ENCODE measurements at places on chromosomes 2 and 18. TPM values are rescaled to one million over a fixed set of nuclear protein-coding genes. Genes with fewer than 3 reads are reported as not detected.

DNA sequence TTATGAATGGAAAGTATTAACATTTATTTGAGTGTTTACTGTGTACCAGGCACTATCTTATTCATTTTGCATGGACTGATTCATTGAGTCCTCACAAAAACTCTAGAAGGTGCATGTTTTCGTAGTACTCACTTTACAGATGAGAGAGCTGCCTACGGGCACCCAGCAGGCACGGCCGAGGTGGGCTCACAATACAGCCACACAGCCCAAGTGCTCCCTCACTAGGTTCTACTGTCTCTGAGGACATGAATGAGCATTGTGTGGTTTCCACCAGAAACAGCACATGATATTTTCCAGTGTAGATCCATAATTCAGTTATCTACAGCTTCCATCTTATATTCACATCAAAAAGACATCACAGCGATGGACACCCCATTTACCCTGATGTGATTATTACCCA lies 101.4 kb downstream of the FTCDNL1 start:
- DNase-seq, result no peak

GRCh38 chr2:171529914-171530313 lies 7.6 kb downstream of the CYBRD1 start:
- no peak for DNase-seq

DNA sequence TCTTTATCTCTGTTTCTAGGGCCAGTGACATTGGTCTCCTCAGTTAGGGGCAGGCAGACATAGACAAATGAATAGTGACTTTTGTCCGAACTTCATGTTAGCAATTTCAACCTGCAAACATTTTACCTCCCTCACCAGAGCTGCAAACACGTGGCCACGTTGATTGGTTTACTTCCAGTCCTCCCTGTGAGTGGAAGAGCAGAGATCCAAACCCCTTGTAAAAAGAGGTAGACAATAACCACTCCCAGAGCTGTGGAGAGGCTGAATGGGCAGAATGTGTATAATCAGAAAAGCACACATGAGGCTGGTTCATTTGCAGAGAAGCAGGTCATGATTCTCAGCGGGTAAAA lies 31.1 kb downstream of the CTIF start:
- DNase-seq, result no peak

GRCh38 chr2:85852937-85853498 lies 35.8 kb downstream of the ST3GAL5 start:
- DNase-seq, result peak; percentile 82

- DNase-seq, result no peak
Measured at GRCh38 chr2:137964859-137965459, 686 bp downstream of the HNMT start.

GRCh38 chr2:203751685-203752271 lies 45.3 kb downstream of the CD28 start:
- no peak for DNase-seq

DNA sequence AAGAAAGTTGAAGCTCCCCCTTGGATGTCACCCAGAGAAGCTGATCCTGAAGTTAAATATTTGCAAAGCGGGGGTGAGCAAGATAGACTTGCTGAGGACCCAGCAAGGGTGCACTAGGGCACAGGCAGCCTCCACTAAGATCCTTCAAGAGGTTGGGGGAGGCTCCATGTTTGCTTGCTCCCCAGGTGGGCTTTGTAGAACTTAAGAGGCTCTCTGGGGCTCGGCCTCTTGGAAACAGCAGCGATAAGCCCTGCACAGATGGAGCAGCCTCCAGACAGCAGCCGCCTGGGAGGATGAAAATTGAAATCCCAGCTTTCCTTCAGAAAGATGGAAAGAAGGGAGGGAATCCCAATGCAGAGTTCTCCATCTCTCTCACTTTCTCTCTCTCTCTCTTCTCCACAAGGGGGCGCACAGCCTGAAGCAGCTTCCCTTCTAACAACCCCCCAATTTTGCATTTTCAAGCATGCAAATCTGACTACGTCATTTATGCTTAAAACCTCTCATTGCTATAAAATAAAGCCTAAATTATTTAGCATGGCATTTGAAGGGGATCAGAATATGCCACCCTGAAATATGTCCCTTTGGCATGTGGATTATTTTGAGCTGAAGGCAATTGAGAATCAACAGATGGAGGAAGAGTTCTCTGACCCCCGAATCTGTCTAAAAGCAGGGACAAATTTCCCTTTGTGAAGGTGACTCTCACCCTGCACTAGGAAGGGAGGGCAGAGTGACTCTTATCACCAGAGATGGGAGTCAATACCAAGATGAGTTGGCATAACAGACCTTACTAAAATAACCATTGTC lies 185.7 kb upstream of the KLHL29 start:
- DNase-seq, result no peak

DNA sequence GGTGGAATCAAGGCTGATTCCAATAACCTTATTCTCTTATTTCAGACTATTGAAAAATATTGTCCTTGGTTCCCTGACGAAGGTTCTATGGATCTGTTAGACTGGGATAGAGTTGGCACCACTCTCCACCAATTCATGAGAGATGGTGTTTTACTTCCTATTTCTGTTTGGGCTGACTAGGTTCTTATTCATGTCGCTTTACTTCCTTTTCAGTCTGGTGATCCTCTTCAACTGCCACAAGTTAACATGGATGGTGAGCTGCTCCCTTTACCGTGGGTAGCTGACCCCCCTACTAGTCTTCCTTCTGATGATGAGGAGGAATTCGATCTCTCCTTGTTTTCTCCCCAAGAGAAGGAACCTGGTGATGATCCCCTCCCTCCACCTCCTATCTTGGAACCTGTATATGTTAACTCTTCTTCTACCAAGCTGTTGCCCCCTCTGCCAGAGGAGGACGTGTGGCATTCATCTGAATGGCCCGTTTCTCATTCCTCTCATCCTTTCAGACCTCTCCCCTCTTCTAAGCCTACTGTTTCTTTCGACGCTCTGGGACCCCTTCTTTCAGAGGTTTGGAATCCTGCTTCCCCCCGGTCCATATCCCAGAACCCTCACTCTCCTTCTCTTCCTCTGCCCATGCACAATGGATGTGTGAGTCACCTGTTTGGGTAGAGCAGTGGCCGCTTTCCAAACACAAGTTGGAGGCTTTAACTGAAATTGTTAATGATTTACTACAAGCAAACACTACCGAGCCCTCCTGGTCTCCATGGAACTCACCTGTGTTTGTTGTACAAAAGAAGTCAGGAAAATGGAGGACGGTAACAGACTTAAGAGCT lies 13.5 kb upstream of the CNOT11 start:
- no peak for DNase-seq

- no peak for DNase-seq
Measured at GRCh38 chr2:240458044-240458899, 22.8 kb downstream of the GPC1 start.

- no peak for DNase-seq
Measured at GRCh38 chr2:33326100-33326499, 150.3 kb upstream of the RASGRP3 start.

DNA sequence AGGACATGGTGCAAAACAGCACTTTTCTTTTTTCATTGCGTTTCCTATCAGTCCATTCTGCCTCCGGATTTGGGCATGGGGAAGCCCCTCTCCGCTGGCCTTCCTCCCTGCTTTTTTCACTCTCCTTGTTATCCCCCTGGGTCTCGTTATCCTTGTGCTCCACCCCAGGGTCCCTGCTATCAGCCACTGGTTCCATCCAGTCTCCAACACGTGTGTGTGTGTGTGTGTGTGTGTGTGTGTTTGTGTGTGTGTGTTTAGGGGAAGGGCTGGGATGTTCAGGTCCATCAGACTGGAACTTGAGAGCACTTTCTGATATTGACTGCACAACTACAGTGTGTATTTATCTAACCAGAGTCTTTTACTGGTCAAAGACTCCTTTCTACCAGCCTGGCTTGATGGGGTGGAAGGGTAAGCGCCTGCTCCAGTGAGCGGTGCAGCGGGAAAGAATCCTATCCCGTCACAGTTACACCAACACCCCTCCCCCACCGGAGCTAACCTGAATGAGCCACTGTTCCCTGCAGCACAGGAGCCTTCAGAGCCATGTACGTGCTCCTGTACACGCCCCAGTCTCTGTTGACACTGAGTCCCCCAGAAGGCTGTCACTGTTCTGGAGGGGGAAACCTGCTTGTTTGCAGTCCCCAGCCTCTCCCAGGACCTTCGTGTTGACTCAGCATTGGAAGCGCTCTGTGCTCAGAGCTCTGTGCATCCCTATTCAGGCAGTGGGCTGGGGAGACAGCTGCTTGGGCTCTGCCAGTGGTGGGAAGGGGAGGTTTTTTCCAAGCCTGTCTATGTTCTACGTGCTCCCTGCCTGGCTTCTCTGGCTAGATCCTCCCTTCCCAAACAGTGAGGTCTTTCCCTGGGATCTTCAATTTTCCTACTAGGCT lies 4.6 kb downstream of the INHA start:
- DNase-seq, result no peak

DNA sequence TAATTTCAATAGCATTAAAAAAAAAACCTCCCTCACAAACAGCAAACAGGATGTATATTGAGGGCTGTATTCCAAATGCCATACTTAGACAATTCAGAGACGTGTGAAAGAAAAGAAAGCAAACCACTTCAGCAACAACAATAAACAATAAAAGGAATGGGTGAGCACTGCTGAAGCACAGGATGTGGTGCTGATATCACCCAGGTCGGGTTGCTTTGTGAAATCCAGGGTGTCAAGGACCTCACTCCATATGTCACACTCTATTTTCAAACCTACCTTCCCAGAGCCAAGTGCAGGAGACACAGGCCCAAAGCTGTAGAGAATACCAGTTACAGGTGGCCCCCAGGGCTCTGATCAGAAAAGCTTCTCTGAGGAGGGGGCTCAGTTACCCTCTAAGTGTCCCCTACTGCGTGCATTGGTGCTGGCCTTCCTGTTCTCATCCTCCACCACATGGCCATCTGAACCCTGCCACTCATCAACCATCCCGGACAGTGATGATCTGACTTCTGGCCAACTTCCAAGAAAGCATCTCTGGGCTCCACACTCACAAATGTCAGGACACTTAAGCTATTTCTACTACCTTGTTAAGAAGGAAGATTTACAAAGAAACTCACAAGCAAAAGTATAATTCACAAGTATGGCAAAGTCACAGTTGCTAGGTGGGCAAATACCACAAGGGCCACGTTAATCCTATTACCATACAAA lies 363.0 kb downstream of the SS18 start:
- DNase-seq, result no peak

GRCh38 chr18:76213991-76214390 lies 281.1 kb downstream of the ZNF516 start:
- no peak for DNase-seq

DNA sequence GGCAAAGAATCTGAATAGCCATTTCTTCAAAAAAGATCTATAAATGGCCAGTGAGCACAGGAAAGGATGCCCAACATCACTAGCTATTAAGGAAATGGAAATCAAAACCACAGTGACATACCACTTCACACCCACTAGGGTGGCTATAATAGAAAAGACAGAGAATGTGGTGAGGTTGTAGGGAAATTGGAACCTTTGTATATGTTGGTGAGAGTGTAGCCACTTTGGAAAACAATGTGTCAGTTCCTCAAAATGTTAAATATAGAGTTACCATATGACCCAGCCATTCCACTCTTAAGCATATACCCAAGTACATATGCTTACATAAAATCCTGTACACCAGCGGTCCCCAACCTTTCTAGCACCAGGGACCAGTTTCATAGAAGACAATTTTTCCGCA lies 152.8 kb downstream of the SMAD2 start:
- no peak for DNase-seq

- no peak for DNase-seq
Measured at GRCh38 chr2:42047488-42048298, at the start of gene PKDCC. Gene PKDCC, plus strand, starts transcription at chr2:42048021. Its CDS starts 179 bp downstream, at chr2:42048200.

GRCh38 chr2:147939313-147939712 lies 81.2 kb downstream of the ORC4 start:
- DNase-seq, result no peak

DNA sequence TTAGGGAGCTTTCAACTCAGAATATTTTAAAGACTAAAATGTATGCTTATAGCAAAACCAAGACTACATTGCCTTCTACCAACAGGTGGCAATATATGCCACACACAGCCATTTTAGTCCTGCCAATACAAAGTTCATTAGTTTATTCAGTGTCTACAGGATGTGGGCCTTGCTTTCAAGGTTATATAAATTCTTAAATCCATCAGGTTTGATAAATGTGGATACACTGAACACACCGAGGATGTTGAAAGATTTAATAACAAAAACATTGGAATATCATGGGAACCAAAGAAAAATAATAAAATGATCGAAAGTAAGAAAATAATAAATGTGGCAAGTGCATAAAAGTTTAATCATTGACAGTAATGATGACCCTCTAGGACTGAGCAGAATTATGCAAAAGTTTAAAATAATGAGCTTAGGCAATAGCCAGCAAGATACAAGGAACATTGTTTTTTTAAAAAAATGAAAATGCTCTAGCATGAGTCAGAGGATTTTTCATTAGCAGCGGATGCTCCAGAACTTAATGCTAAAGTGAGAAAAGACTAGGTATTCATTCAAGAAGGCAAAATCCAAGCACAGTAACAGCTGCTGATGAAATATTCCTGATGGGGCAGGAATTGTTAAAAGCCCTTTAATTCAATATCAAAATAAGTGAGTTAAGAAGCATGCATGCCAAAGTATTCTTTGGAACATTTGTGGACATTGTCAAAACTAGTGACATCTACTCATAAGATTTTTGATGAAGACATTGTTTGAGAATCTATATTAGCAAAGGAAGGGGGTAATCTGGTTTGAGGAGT lies 14.2 kb downstream of the SCN9A start:
- DNase-seq, result no peak

GRCh38 chr2:157185476-157186227 lies 71.9 kb upstream of the GALNT5 start:
- no peak for DNase-seq

GRCh38 chr2:215082446-215082845 lies 56.0 kb downstream of the ABCA12 start:
- no peak for DNase-seq

DNA sequence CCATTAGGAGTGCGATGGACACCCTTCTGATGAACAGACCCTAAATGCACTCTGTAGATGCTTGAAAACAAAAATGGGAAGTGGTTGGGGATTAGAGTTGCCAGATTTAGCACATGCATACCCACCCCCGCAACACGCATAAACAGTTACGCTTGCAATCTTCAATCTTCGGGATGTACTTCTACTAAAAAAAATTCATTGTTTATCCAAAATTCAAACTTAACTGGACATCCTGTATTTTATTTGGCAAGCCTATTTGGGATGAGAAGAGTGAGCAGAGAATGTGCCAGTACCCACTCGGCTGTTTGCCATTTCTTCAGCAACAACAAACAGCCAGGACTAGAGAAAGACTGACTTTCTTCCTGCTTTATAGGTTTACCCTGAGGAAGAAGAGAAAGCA lies 18.4 kb downstream of the KIAA2012 start:
- no peak for DNase-seq

The LINC00305 gene
- not detected for total RNA-seq

The QPCT gene
- total RNA-seq, result 0.52 TPM

The GKN2 gene
- not detected for total RNA-seq

The SIX2 gene
- not detected for total RNA-seq

The SLC4A5 gene
- 12.7 TPM for total RNA-seq

The MEIS1 gene
- not detected for total RNA-seq

The MBD1 gene
- total RNA-seq, result 123 TPM

The SKOR2 gene
- total RNA-seq, result not detected

The IL37 gene
- total RNA-seq, result not detected

The BMPR2 gene
- 35.4 TPM for total RNA-seq

The KRTCAP3 gene
- 23.7 TPM for total RNA-seq

The ALK gene
- total RNA-seq, result not detected

The IL1R1 gene
- 0.29 TPM for total RNA-seq

The MYO7B gene
- 0.58 TPM for total RNA-seq

Data from naive thymus-derived CD8-positive, alpha-beta T cell (primary cell).